A172 (cell line): ENCODE measurements at places on chromosomes 6 and 20.
A peak's percentile ranks its signal among the peaks of the same experiment; 100 is the strongest.

DNA sequence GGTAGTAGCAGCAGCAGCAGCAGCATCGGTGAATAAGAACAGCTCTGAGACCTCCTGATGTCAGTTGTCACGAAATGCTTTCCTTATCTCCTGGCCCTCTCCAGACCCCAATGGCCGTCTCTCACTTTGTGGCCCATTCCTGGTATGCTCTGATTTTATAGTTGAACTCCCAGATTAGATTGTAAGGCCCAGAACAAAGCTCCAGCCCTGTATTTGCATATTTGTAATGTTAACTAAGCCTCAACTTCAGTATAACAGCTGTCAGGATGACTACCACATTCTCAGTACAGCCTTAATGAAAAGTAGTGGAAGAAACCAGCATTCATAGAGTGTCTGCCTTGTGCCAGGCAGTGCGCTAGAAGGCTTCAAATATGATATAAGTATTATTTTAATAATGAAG is 180.9 kb downstream of the SASH1 start:
- no peak for DNase-seq

- peak; percentile 76 for DNase-seq
These were observed 488.3 kb downstream of the CDKAL1 start for GRCh38 chr6:21022343-21023107.

GRCh38 chr6:26003102-26003694 is 40.6 kb downstream of the TRIM38 start:
- peak; percentile 45 for DNase-seq

- DNase-seq, result peak; percentile 10
These were observed 42.2 kb upstream of the DSE start for GRCh38 chr6:116328528-116328903.

GRCh38 chr6:88763160-88763559 is 200.3 kb downstream of the RNGTT start:
- no peak for DNase-seq

DNA sequence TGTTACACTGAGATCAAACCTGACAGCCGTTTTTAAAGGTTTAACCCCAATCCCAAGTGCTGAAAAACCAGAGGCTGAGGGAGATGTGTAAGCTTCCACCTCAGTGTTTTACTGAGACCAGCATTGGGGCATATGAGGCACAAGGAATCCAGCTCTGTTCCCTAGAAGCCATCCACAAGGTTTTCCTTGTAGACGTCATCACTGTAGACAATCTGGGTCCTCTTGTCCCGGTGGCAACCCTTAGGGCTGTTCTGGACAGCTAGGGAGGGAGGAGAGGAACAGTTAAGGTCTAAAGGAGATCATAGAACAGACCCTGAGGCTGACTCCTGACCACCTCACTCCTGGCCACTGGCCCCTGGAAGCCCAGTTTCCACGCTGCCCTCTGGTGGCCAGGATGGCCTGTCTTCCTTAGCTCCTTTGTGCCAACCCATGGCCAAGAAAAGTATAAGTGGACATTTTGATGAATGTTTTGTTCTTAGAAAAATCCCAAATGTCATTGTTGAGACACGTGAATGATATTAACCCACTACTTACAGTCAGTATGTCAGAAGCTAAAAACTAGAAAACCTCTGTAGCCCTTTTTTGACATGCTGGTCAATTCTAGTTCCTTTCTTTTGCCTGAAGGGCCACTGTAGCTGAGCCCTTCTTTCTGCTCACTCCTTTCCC is 6.4 kb downstream of the CFB start:
- peak; percentile 51 for DNase-seq

- no peak for DNase-seq
These were observed 246.8 kb downstream of the MYLK4 start for GRCh38 chr6:2503816-2504494.

GRCh38 chr20:62989201-62989601 is 17.6 kb downstream of the BHLHE23 start:
- peak; percentile 22 for DNase-seq

DNA sequence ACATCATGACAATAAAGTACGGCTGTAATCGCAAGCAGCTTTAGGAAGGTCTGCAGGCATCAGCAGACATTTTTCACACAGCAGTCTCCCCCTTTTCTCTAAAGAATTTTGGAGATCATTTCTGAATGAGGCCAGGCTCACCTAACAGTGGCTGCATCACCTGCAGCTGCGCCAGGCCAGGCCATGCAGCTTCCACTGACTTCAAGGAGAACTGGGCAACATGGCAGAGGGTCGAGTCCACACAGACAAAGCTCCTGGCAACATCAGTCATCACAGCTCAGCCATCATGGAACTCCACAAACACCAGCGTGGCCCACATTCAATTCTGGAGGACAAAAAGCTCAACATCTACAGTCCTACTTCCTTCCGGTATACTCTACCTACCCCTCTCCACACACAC is 17.8 kb upstream of the FOXC1 start:
- no peak for DNase-seq

DNA sequence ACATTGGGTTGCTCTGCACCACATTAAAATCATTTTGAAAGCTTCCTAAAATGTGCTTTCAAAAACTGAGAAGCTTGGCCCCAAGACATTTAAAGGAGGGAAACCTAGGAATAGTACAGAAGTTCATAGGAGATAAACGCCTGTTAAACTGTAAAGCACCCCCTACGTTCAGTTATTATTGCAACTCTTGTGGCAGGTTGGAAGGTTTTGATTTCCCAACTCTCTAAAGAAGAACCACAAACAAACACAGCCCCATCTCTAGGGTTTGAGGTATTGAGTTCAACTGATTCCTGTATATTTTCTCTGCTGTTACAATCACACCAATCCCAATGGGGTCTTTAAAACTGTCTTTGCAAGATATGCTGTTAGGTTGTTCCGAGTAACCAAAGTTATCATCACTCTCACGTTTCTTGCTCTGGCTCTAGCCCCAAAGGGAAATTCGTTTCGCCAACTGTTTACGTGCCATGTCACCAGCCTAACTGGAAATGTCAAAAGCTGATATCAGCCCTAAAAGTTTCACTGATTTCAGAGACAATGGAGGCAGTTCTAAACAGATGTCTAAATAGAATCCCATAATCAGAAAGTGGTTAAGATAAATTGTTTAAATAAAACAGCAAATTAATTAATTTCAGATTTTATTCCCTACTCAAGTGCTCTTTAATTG is 12.1 kb downstream of the TFAP2A start:
- no peak for DNase-seq
